Activated CD4-positive, alpha-beta T cell treated with anti-CD3 and anti-CD28 coated beads, Interleukin-2, amount 50 U/mL, for 1 hour (primary cell): ENCODE measurements at places on chromosomes 12 and 14.

DNA sequence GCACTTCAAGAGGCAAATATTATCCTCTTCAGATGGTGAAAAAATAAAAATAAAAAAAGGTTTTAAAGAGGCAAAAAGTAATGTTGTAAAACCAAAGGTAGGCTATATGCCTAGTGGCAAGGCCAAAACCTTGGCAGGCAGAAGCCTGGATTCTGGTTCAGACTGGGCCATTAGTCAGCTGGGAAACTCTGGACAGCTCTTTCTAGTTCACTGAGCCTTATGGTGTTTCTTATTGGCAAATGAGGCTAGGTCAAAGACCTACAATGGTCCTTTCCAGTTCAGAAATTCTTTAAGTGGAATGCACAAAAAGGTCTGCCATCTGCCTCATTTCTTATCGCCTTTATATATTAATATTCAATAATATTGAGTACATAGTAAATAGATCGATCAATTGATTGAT, 44.6 kb downstream of the PTPRB start:
- no peak for DNase-seq

DNA sequence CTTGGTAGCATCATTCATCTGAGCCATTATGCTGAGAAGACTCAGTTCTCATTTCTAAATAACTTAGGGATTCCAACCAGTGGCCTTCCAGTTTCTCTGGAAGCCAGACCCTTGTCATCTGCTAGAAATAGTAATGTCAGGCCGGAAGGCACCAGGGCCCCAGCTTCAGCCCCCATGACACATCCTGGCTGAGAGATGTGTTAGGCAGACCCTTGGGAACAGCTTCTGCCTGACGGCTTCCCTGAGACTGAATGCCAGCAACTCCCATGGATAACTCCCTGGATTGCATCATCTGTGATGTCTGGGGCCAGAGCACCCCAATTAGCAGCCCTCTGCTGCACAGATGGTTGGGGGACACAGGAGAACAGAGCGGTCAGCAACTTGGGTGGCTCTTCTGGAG, 583.5 kb upstream of the TBX3 start:
- DNase-seq, result no peak

DNA sequence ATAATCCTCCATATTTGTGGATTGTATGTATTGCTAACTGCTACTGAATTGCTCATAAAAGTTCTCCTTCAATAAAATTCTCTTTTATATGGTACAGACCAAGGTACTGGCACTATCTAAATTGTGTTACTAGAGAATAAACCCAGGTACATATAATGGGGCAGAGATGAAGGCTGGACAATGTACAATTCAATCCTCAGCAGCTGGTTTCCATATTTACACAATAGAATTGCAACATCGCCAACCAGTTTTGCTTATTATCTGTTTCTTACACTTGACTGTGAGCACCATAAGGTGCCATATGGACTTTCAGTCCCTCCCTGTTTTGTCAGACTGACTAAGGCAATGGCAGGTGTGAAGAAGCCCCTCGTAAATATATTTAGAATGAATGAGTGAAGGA, 18.1 kb downstream of the KITLG start:
- DNase-seq, result no peak

GRCh38 chr12:57896115-57896433, 45.3 kb upstream of the ATP23 start:
- DNase-seq, result no peak

DNA sequence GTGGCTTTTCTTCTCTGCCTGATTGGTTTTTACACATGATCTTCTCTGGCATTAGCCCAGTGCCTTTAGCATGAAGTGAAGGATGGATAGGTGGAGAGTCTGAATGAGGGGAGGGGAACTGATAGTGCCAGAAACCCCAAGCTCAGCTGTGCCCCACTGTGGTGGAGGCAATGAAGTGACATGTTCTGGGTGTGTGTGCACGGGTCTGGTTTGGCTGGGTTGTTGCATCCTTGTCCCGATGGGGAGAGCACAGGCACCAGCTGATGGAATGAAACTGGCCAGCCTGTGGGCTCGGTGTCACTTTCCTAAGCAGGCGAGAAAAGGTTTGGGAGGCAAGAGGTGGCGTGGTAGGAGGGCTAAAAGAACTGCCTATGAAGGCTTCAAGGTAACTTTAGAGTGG, 65.3 kb downstream of the CACNA1C start:
- DNase-seq, result no peak

- DNase-seq, result no peak
These were observed 19.0 kb downstream of the CORO1C start for GRCh38 chr12:108712165-108712924.
